ENCODE measurements at places on chromosomes 3 and 15.
A peak's percentile ranks its signal among the peaks of the same experiment; 100 is the strongest.

- DNase-seq, result no peak
Measured at GRCh38 chr3:191120447-191121298, 78.4 kb upstream of the OSTN start.

- DNase-seq, result no peak
Measured at GRCh38 chr15:42153874-42154211, 2.6 kb downstream of the PLA2G4F start.

- no peak for DNase-seq
Measured at GRCh38 chr3:114378760-114379159, 84.9 kb downstream of the TIGIT start.

- no peak for DNase-seq
Measured at GRCh38 chr3:118960876-118961450, 73.7 kb downstream of the IGSF11 start.

- no peak for DNase-seq
Measured at GRCh38 chr3:45792516-45793172, 3.7 kb downstream of the SLC6A20 start.

GRCh38 chr3:44309500-44309899 is 29.1 kb upstream of the TCAIM start:
- DNase-seq, result no peak

DNA sequence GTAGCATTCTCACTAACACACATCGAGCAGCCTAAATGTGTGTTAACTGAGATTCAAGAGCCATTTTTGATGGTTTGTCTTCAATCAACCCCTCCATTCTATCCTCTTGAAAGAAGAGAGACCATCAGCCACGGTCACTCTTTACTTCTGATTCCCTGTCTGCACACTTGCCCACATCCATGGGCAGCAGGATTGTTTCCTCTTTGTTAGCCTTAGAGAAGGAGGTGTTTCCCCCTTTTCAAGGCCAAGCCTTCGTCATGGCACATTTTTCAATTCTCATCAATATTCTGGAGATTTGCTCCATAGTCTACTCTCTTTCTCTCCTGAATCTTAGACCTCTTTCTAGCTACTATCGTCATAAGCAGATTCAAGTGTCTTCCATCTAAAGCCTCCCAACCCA is 522.4 kb upstream of the NAALADL2 start:
- DNase-seq, result peak; percentile 70

DNA sequence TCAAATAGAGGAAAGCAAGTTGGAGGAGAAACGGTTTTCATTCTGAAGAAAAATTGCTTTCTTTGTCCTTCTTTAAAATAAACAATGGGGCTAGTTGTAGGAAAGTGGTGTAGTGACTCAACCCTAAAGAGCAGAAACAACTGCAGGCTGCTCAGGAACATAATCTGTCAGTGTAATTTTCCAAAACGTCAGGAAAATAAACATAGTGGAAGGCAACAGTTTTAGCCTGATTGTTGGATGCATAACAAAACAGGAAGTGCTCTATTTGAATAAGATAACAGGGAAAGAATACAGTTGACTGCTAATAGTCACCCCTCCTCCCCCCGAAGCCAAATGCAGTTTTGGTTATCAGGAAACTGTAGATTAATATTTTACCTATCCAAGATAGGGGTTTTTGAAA is 167.6 kb downstream of the ECT2 start:
- DNase-seq, result no peak

DNA sequence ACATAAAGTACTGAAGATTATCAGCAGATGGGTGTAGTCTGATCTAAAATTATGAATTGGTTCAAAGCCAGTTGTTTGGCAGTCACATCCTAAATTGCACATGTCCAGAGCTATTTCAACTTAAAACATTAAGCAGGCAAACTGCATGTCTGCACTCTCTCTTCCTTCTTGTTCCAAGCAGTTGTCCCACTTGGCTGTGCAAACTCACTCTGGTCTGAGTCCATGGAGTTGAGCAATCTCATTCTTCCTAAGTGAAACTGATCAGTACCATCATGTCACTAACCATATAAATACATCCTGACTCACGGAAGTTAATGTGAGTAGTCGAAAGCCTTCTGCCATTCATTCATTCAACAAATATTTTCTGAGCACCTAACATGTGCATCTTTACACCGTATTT is 353.0 kb downstream of the ROBO1 start:
- no peak for DNase-seq

DNA sequence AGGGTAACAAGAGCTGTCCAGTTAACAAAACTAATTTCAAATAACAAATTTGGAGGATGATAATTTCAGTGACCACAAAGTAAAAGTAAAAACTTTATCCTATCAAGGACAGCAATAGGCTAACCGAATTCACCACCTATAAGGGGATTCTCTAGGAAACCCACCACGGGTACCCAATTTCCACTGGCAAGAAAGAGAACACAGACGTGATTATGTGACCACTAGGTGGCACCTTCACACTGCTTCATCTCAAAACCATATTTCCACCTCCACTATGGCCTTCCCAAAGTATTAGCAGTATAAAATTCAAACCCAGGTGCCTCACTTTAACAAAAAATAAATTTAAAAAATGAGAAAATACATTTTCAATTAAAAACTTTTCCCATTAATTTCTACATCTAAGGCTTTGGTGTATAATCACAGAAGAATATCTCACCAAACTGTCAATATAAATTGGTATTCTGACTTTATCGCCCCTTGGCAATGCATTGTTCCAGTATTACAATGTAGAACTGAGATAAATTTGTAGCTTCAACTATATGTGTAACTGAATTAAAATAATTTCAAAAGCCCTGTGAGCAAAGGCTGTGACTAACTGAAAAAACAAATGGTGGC is 96.5 kb downstream of the FSIP1 start:
- DNase-seq, result peak; percentile 66

- peak; percentile 35 for DNase-seq
Measured at GRCh38 chr3:48607519-48607918, 1.9 kb downstream of the UQCRC1 start.

GRCh38 chr15:101070502-101071273 is 151.5 kb downstream of the LRRK1 start:
- DNase-seq, result peak; percentile 73

- no peak for DNase-seq
Measured at GRCh38 chr3:193270451-193270850, 29.4 kb downstream of the PLAAT1 start.

GRCh38 chr3:79618883-79619282 is 148.9 kb downstream of the ROBO1 start:
- no peak for DNase-seq

All from suppressor macrophage (primary cell).